ENCODE measurements at places on chromosomes 6 and 20. TPM values are rescaled to one million over a fixed set of nuclear protein-coding genes. Genes with fewer than 3 reads are reported as not detected.

Gene C20orf141
- not detected for total RNA-seq

Gene FRK
- 2.3 TPM for total RNA-seq

Gene ZSCAN23
- total RNA-seq, result 0.87 TPM

Gene OVOL2
- 14.6 TPM for total RNA-seq

Gene COX4I2
- total RNA-seq, result not detected

Gene NINL
- total RNA-seq, result 6.3 TPM

Gene SRSF12
- total RNA-seq, result 1.1 TPM

Gene HLA-DQB1
- total RNA-seq, result 17.6 TPM

Gene RIMS4
- not detected for total RNA-seq

Gene RSPO3
- total RNA-seq, result not detected

Gene SLC22A7
- total RNA-seq, result not detected

Gene CFB
- total RNA-seq, result 1.2 TPM

Gene CCN5
- not detected for total RNA-seq

Gene C20orf96
- total RNA-seq, result 0.15 TPM

Gene LY6G5C
- 0.76 TPM for total RNA-seq

Gene SOX18
- not detected for total RNA-seq

Gene ULBP1
- 1.3 TPM for total RNA-seq

Gene SAMD5
- total RNA-seq, result 1.8 TPM

Gene UBD
- not detected for total RNA-seq

Gene RXRB
- total RNA-seq, result 15.6 TPM

Gene WFDC6
- total RNA-seq, result not detected

Gene SLC25A27
- 4.4 TPM for total RNA-seq

Gene TNFRSF21
- 47.2 TPM for total RNA-seq

Gene ZKSCAN8
- total RNA-seq, result 5.0 TPM

Gene CCND3
- total RNA-seq, result 56.8 TPM

Gene SLC12A5
- 0.76 TPM for total RNA-seq

Gene LRRN4
- 0.84 TPM for total RNA-seq

Gene RAET1L
- 1.1 TPM for total RNA-seq

Gene GPANK1
- 13.1 TPM for total RNA-seq

Gene BHLHE23
- total RNA-seq, result not detected

Gene POPDC3
- 20.1 TPM for total RNA-seq

Gene ADGRF1
- total RNA-seq, result 12.9 TPM

Gene KCNQ5
- 1.9 TPM for total RNA-seq

Gene GABRR2
- not detected for total RNA-seq

Measured in hair follicular keratinocyte (primary cell).